ENCODE measurements at places on chromosomes 7 and 10.

GRCh38 chr7:129252128-129252527 lies 27.3 kb downstream of the AHCYL2 start:
- DNase-seq, result no peak

GRCh38 chr7:91565499-91566401 lies 301.5 kb downstream of the FZD1 start:
- no peak for DNase-seq

DNA sequence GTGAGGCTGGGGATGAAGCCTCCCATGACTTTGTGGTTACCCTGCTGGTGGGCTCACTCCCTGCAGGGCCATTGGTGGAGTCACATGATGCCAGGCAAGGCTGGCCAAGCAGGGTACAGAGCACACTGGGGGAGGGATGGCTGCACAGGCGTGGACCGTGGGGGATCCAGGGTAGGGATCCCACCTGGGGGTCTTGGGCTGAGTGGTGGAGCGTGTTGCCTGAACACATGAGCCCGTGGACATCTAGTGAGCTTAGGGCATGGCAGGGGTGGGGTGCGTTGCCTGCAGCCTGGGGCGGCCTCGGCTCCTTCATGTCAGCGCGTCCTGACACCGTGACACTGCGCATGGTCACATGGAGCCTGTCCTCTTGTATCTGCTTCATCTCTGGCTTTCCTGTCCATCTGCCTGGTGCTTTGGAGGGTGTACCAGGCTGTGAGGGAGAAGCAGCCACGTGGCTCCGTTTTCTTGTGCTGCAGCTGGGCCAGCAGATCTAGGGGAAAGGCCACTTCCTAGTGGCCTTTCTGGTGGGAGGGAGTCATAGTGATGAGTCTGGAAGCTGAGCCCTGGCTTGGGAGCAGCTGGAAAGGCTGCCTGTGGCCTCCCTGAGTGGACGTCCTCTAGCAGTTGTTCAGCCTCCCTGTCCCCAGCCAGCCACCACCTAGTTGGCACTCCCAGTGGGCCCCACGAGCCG lies 96.2 kb downstream of the LHPP start:
- no peak for DNase-seq

GRCh38 chr7:35505066-35505465 lies 189.9 kb downstream of the HERPUD2 start:
- no peak for DNase-seq

DNA sequence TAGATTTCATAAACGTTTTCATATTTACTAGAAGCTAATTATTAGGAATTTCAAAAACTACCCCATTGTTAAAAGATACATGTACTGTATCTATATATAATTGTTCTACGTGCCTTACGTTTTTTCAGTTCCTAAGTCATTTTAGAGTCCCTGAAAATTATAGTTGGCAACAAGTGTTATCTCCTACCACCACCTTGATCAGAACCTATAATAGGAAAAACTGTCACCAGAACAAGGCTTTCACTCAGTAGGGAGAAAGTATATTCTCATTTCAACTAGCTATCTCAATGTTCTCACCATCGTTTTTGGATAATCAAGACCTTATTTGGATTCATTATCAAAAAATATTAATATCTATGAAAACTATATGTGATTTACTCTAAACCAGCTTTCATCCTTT lies 107.7 kb downstream of the CPEB3 start:
- no peak for DNase-seq

DNA sequence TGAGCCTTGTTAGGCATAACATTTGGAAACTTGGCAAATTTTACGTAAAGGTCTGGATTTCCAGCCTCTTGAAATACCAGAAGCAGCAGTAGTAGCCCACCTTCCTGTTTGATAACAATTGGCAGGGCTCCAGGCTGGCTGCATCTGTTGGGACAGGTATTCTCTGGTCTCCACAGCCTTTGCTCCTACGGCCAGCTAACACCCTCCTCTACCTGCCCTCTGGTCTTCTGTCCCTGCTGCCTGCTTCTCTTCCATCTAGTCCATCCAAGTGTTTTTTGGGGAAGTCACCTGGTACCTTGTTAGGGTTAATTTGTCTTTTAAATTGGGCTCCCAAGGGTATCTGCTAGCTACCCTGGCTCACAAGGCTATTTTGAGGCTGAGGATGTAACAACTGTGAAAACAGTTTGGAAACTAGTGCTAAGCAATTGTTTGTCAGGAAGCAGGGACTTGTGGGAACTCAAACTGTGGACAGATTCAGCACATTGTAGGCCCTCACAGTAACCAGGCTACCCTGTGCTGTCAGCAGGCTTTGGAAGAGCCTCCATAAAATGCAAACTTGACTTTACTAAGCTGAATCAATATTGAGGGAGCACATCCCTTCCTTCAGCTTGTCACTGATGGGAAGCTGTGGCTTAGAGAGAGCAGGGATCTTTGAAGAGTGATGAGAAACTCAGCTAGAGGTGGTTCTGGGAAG lies 8.5 kb downstream of the RPS24 start:
- DNase-seq, result no peak

DNA sequence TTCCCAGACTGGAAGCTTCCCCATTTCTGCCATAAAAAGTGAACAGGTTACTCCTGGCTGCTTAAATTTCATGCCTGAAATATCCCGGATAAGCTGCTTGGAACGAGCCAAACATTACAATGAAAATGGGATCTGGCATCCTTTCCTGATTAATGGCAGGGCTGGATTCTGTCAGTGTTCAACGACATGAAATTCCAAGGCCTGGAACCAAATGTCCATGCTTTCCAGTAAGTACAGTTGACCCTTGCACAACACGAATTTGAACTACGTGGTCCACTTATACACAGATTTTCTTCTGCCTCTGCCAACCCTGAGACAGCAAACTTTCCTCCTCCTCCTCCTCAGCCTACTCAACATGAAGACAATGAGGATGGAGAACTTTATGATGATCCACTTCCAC lies 65.4 kb downstream of the SGMS1 start:
- DNase-seq, result no peak

DNA sequence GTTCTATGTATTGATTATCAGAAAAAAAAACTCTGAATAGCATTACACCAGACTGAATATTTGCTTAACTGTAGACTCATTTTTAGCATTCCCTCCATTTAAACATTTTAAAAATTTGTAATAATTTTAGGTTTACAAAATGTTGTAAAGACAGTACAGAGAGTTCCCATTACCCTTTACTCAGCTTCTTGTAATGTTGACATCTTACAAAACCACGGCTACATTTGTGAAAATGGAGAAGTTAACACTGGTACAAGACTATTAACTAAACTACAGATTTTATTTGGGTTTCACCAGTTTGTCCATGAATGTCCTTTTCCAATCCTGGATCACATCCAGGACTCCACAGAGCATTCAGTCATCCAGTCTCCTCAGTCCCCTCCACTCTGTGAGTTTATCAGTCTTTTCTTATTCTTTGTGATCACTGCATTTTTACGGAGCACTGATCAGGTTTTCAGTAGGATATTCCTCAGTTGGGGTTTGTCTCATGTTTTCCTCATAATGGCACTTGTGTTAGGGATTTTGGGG lies 130.0 kb upstream of the EEPD1 start:
- no peak for DNase-seq

GRCh38 chr7:135410543-135410942 lies 99.4 kb downstream of the CNOT4 start:
- DNase-seq, result no peak

GRCh38 chr7:87004956-87005355 lies 54.5 kb downstream of the ELAPOR2 start:
- no peak for DNase-seq

- no peak for DNase-seq
These were observed 37.7 kb upstream of the KCNMA1 start for GRCh38 chr10:77675347-77675746.

DNA sequence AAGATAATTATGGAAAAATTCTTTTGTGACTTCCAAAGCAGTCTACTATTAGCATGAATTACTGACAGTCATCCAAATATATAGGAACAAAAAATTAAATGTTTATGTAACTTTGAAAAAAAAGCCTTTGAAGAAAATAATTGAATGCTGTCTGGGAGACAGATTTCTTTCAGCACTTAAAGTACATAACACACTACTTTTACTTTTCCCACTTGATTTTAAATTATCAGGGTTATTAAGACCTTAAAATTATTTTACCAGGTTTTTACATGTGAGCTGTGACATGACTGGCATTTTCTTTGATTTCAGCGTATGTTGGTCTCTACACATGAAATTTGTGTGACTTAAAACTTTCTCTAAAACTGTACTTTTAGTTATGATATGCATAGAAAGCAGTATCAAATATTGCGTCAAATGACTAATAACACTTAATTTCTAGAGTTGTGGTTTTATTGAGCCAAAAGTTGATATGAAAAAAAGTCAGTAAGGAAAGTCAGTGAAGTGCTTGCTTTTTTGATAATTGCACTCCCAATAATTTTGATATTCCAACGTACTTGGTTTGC lies 3.1 kb downstream of the PTEN start:
- DNase-seq, result no peak

- DNase-seq, result no peak
These were observed 65.5 kb downstream of the ATAD1 start for GRCh38 chr10:87752566-87752965.

DNA sequence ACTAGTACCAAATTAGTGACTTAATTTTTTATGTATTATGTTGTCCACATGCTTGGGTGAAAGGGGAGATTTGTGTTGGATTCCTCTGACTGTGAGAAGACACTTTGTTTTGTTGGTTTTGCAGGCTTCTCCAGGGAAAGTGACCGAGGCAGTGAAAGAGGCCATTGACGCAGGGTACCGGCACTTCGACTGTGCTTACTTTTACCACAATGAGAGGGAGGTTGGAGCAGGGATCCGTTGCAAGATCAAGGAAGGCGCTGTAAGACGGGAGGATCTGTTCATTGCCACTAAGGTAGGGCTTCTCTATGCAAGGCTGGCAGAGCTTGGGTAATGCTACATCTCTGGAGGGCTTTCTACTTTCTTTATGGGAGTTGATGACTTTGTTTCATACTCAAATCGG lies 4.5 kb downstream of the AKR1E2 start:
- no peak for DNase-seq

GRCh38 chr7:132240821-132241422 lies 335.3 kb downstream of the PLXNA4 start:
- DNase-seq, result no peak

DNA sequence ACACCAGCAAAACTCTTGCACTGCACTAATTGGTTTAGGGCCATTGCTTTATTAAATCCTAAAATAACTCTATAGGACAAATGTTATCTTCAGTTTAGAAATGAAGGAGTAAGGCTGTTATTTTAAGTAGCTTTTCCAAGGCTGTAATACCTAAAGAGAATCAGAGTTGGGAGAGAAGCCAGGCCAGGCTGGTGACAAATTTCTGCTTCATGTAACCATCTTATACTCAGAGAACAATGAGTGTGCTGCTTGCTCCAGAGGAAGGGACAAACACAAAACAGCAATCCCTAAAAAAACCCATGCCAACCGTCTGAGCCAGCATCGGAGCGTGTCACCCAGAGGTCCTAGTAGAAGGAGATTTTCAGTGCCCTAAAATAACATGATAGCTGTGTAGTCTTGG lies 49.7 kb upstream of the TARP start:
- DNase-seq, result no peak

- DNase-seq, result no peak
These were observed 28.1 kb downstream of the DLG5 start for GRCh38 chr10:77898323-77899079.

DNA sequence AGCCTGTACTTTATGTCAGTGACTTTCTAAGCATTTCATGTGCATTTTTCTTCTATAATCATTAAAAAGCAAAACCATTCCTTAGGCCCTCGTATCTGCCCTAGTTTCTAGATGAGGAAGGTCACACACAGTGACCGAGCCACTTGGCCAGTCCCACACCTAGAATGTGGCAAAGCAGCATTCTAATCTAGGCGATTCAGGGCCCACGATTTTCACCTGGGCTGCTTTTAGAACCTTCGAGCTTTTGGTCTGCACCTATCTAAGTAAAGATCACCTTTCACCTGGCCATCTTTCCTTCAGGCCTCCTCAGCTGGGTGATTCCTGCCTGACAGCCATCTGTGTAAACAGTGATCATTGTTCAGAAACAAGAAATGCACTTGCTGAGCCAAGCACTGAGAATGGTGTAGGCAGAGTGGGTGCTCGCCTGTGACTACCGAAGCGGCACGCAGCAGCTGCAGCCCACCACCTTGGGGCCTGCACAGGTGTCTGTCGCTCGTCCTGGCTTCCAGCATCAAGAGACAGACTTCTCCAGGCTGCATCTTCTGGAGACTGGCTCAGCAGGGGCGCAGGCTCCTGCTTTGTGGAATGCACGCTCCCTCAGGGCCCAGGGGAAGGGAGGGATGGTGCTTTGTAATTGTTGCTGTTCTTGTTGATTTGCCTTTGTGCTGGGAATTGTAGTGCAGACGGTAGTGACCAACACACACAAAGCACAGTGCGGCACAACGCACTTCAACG lies 149.0 kb upstream of the INSYN2A start:
- no peak for DNase-seq

DNA sequence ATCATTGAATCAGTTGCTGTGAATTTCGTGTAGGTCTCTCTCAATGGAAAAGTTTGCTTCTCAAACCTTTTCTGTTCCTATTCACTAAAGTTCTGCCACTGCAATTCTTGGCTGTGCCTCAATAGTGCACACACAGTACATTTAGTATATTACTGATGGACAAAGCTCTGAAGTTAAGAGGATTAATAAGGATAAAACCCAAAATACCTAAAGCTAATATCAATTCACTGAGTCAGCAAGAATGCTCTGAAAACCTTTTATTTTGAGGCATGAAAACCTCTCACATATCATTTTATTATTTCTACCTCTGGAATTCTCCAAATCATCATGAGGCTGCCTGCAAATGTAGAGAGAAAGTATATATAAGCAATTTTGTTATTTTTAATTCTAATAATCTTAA lies 633.4 kb upstream of the LRRTM3 start:
- no peak for DNase-seq

- no peak for DNase-seq
These were observed 337.1 kb upstream of the AKR1E2 start for GRCh38 chr10:4488904-4489303.

- DNase-seq, result no peak
These were observed 17.0 kb downstream of the IL15RA start for GRCh38 chr10:5960070-5960972.

- DNase-seq, result no peak
These were observed 6.6 kb downstream of the TTYH3 start for GRCh38 chr7:2638224-2638991.

DNA sequence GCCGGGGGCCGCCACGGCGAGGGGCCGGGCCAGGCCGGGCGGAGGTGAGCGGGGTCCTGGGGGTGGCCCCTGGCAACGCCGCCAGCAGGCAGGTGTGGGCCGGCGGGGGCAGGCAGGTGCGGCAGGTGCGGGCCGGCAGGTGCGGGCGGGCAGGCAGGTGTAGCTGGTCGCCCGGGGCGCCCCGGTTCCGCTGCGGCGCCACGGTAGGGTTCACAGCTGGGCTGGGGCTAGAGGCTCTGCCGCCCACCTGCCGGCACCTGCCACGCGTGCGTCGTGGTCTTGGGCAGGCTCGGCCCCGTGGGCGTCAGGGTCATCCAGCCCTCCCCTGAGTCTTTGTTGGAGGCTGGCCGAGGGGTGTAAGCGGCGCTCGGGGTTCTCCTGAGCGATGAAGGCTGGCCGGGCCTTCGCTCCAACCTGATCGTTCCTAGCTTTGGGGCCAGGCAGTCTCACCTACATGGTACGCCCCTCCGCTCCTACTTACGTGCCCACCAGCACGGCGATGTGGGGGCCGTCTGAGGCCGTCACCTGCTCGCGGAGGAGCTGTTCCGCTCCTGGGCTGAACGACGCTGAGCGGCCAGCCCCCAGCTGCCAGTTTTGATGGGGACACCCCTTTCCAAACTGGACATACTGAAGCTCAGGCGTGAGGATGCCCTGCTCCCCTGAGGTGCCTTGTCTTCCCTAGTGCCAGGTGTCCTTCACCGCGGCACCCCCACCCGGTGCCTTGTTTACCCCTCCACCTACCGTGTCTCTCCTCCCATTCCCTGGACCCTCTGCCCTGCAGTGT lies 493 bp downstream of the ZMIZ2 start:
- DNase-seq, result no peak

All from stimulated activated CD8-positive, alpha-beta memory T cell treated with anti-CD3 and anti-CD28 coated beads, Interleukin-4, amount 100 ng/mL, for 4 hours (primary cell).